ENCODE measurements at places on chromosomes 5 and 9.

DNA sequence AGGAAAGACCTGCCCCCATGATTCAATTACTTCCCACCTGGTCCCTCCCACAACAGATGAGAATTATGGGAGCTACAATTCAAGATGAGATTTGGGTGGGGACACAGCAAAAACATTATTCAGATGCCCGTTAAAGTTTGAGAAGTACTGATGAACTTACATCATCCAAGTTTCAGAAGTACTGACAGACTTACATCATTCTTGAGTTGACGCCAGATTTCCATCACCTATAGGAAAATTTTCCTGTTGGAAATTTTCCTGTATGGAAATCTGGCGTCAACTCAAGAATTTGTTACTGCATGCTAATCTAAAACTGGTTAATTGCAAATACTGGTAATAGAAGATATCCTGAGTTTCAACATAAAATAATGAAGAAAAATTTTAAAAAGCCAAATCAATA, 975.9 kb downstream of the MAT2B start:
- no peak for DNase-seq

GRCh38 chr5:36017004-36017403, 25.8 kb upstream of the UGT3A1 start:
- DNase-seq, result no peak

- no peak for DNase-seq
Observed at GRCh38 chr5:110899566-110900412, 161.0 kb downstream of the SLC25A46 start.

- peak; percentile 31 for DNase-seq
Observed at GRCh38 chr9:37925786-37926736, 22.1 kb upstream of the SLC25A51 start.

DNA sequence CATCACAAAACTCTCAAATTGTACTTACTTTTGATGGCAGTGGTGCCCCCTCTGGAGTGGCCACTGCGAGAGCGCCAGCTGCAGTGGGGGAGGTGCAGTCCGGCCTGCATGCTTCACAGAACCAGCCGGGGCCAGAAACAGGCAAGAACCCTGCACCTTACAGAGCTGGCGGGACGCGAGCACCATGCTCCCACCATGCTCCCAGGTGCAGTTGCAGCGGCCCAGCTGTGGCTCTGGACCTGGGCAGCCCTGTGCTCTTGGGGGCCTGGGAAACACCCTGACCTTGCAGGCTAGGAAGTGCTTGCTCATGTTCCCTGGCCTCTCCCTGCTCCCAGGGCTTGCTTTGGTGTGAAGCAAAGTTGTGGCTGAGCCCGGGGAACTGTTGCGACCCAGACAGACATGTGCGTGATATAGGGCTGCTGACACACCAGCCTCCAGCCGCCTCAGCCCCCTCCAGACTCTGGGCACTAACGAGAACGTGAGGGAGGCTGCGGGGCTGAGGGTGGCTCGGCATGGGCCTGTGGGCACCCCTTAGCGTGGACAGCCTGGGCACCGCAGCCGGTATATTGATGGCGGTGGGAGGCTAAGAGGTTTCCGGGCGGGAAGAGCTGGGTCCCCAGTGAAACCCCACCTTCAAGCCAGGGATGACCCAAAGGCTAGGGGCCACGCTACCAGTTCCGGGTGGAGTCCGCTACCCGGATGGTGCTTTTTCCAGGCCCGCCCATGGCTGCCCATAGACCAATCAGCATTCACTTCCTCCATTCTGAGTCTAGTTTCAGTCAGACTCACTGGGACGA, 1809.9 kb upstream of the ACO1 start:
- DNase-seq, result no peak

- DNase-seq, result no peak
Observed at GRCh38 chr9:81609782-81610739, 79.3 kb downstream of the TLE1 start.
